Mesothelial cell of epicardium (in vitro differentiated cells): ENCODE measurements at places on chromosomes 7 and 10. TPM values are rescaled to one million over a fixed set of nuclear protein-coding genes. Genes with fewer than 3 reads are reported as not detected.

Gene MUC3A
- total RNA-seq = 2.0 to 2.4 TPM (median 2.2 TPM) in 3 replicates

Gene LRRC61
- 3.3 to 4.0 TPM (median 3.4 TPM) in 3 replicates for total RNA-seq

GRCh38 chr10:131082201-131082850 is 229.2 kb downstream of the TCERG1L start:
- H3K27me3 ChIP-seq = peaks cover 2% of the 10 kb centered on the region
- H3K27ac ChIP-seq = no peak overlapping the region
- peaks cover 15% of the 10 kb centered on the region for H3K4me1 ChIP-seq
- H3K36me3 ChIP-seq = no peaks in the 10 kb centered on the region
- no peak for DNase-seq
- H3K4me3 ChIP-seq = no peak overlapping the region

DNA sequence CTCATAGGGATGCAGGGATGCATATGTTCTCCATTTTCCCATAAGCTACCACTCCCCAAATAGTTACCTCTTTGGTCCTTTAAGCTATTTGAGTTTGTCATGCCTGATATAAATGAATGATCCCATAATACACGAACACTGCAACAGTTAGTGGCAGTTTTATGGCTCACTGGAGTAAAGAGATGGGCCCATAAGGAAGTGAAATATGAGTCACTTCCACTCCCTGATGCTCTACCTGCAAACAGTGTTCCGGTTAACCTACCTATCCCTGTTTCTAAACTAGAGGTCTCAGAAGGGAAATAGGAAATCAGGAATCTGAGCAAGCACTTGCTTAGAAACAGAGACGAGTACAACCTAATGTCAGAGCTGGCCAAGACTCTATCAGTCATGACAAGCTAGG is 71.7 kb downstream of the CALD1 start:
- no peak overlapping the region for H3K4me3 ChIP-seq
- no peak overlapping the region for H3K27ac ChIP-seq
- peaks cover 42% of the 10 kb centered on the region for H3K4me1 ChIP-seq
- H3K27me3 ChIP-seq = no peaks in the 10 kb centered on the region
- H3K36me3 ChIP-seq = peaks cover 11% of the 10 kb centered on the region

DNA sequence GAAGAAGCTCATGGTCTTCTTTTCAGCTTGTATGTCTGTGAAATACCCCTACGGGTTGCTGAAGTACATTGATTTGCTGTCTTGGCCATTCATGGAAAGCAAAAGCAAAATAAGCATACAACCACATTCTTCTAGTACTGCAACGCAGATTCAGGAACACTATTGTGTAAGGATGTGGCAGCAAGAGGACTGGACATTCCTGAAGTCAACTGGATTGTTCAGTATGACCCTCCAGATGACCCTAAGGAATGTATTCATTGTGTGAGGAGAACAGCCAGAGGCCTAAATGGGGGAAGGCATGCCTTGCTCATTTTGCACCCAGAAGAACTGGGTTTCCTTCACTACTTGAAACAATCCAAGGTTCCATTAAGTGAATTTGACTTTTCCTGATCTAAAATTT is 133.4 kb upstream of the ANKRD1 start:
- H3K36me3 ChIP-seq = no peaks in the 10 kb centered on the region
- no peak overlapping the region for H3K27ac ChIP-seq
- H3K4me3 ChIP-seq = no peak overlapping the region
- DNase-seq = no peak
